ENCODE measurements at places on chromosomes 2 and 18.

- DNase-seq: no peak
Observed at GRCh38 chr2:42794271-42795046, 2.1 kb upstream of the HAAO start.

DNA sequence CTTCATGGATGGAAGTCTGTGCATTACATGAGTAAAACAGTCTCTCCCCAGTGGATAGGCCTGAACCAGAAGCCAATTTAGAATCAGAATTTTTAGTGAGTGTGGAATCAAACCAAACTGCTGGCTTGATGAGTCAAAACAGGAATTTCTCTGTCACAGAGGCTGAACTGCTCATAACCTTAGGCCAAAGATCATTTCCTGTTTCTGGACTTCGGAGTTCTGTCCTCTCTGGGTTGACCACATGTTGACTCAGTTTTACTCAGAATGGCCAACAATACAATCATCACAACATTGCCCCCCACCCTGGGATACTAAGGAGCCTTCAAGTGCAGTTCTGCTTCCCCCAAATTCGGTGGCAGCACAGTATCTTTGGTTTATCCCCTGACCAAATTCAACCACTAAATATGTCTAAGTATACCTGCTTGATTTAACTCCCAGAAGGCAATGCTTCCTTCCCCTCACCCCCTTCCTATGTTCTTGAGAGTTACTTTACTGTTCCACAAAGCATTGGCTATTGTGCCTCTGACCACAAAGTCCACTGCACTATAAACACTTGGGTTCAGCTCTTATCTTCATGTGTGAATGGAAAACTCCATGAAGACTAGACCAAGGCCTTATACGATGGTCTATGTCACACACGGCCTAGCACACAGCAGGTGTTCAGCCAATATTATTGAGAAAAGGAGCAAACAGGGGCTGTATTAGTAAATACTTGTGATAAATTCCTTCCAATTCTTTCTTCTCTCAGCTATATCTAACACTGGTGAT is 67.8 kb downstream of the NXPH2 start:
- no peak for DNase-seq

DNA sequence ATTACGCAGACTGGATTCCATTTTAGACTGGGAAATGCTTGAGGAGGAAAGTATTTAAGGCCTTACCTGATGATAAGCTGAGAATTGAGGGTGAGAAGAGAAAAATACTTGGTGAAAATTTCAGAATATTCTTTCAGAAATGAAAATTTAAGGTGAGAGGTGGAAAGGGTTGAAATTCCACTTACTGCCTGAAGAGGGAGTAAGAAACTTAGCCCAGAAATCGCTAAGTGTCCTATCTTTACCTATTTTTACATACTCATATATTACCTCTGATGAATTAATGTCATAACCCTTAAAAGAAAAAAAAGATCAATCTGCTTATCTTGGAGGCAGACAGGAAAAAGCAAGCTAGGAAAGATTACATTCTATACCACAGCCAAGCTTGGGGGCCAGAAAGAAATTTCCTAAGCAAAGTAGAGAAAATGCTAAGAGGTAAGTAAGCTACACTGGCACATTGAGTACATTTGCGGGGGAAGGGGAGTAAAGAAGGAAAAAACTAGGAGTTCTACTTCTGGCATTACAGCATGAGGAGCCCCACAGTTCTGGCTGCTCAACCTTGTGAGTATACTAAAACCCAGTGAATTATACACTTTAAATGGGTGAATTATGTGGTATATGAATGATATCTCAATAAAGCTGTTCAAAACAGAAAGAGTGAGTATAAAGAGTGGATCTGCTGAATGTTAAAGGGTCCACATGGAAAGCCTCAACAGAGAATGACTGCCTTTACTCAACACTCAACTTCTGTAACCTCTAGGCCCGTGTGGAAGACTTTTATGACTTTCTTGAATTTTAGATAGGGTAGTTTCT is 33.8 kb downstream of the SMC6 start:
- no peak for DNase-seq

GRCh38 chr2:102335871-102336366 is 19.7 kb upstream of the IL18R1 start:
- DNase-seq: no peak

- DNase-seq: peak; percentile 51
Observed at GRCh38 chr2:99648178-99648844, 158.5 kb upstream of the REV1 start.

- DNase-seq: no peak
Observed at GRCh38 chr2:26088038-26088643, 54.3 kb downstream of the RAB10 start.

- no peak for DNase-seq
Observed at GRCh38 chr18:3230401-3231334, 10.9 kb upstream of the MYOM1 start.

GRCh38 chr18:21489919-21490495 is 110.5 kb downstream of the ESCO1 start:
- no peak for DNase-seq

DNA sequence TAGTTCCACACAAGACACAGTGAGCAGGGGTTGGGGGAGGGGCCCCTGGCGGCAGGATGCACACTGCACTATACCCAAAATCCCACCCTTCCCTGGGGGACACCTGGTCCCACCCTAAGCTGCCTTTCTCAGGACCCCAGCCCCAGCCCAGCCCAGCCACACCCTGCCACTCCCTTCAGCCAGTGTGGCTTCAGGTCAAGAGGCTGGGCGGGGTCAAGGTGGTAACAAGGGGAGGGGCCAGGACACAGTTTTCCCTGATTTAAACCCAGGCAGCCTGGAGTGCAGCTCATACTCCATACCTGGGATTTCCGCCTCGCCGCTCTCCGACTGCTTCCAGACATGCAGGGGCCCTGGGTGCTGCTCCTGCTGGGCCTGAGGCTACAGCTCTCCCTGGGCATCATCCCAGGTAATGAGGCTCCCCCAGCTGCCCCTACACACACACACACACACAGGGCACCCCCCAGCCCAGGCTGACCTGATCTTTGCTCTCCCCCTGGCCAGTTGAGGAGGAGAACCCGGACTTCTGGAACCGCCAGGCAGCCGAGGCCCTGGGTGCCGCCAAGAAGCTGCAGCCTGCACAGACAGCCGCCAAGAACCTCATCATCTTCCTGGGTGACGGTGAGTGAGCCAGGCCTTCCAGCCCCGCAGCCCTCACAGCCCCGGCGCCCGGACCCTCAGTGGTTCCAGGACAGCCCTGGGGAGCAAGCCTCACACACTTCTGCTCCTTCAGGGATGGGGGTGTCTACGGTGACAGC is at the start of gene ALPG:
TSS of gene ALPG (plus strand) at position 289 of the 755 bp plus-strand sequence. CDS start at position 340, 51 bp downstream.
- no peak for DNase-seq

GRCh38 chr18:57767259-57768050 is 35.7 kb downstream of the ATP8B1 start:
- DNase-seq: no peak

- no peak for DNase-seq
Observed at GRCh38 chr2:133652398-133652797, 84.1 kb upstream of the NCKAP5 start.

DNA sequence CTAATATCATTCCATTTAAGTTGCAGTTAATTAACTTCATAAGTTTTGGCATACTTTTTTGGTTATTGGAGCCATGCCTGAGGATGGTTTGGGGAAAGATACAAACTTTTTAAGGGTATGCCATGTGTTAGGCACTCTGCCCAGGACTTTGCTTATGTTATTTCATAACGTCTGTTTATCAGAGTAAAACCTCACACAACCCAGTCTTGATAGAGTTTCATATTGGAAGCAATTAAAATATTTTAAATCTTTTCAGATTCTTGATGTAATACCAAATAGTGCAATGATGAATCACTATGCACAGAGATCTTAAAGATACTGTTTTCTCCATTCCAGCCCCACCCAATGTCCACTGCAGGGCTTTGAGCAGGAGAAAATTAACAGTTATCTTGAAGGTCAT is 529.1 kb upstream of the HNMT start:
- no peak for DNase-seq

- no peak for DNase-seq
Observed at GRCh38 chr2:217614096-217614495, 388.7 kb downstream of the TNS1 start.

- no peak for DNase-seq
Observed at GRCh38 chr2:219399716-219400478, 12.2 kb upstream of the DNPEP start.

GRCh38 chr18:79043288-79043687 is 25.9 kb upstream of the ATP9B start:
- DNase-seq: no peak

DNA sequence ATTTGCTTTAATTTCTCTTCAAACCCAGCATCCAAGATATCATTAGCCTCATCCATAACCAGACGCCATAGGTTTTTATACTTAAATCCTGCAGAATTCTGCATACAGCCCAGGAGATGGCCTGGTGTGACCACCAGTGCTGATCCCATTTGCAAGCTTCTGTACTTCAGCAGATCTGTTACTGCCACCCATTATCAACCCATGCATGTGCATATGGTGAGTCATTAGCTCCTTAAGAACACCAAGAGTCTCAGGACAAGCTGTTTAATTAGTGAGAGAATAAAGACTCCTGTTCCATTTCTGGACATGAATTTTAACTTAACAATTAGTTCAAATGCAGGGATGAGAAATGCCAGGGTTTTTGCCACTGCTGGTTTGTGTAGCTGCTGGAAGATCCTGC is 110.7 kb upstream of the TANK start:
- DNase-seq: no peak

DNA sequence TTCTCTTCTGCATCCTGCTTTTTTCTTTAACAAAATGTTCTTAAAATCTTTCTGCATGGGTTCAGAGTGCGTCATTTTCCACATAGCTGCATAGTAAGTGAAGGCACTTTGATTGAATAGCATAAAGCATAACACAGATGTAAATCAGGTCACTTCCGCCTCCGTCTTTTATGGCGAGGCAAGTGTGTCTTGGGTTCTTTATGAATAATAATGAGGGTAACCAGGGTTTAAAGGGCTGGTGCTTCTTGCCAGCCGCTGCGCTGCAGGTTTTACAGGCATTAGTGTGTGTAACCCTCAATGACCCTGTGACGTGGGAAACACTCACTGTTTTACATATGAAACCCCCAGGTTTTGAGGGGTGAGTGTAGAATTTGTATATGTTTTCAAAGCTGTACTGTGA is 164.2 kb downstream of the MYT1L start:
- DNase-seq: no peak

DNA sequence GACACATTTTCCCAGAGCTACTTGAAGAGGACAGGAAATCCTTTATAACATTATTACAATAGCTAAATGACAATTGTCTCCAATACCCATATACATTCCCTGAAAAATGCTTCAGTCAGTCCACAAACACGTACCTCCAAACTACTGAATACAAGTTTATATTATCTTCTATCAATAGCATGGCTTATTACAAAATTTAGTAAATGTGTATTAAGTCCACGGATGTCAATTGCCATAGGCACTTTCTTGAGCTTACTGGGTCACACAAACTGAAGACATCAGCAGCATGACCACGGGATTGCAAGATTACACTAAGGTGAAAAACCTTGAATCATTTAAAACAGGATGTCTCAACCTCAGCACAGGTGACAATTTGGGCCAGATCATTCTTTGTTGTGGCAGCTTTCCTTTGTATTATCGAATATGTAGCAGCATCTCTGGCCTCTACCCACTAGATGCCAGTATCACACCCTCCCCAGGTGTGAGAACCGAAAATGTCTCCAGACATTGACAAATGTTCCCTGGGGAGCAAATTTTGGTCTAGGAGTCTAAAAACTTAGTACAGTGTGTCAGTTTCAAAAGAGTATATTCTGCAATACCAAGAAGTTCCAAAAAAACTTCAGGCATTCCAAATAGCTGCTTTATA is 1.4 kb downstream of the MBD2 start:
- no peak for DNase-seq

DNA sequence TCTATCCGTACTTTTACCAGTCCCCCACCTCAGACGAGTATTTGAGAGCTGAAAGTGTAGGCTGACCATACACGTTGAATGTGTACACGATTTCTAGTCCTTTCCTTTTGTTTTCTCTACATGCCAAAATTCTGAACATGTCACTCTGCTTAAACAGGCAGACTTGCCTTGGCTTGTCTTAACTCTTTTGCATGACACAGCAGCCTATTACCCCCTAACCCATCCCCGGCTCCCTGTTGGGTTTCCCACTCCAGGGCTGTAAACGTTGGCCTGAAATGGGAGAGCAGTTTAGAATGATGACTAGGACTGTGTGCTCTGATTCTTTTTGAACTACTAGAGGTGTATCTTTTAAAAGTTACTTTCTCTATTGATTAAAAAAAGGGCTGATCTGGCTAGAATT is 19.1 kb downstream of the MTCL1 start:
- DNase-seq: no peak

GRCh38 chr2:126808929-126809328 is 89.8 kb upstream of the TEX51 start:
- DNase-seq: no peak

GRCh38 chr2:86807468-86808275 is 17.0 kb upstream of the CD8A start:
- peak; percentile 15 for DNase-seq

DNA sequence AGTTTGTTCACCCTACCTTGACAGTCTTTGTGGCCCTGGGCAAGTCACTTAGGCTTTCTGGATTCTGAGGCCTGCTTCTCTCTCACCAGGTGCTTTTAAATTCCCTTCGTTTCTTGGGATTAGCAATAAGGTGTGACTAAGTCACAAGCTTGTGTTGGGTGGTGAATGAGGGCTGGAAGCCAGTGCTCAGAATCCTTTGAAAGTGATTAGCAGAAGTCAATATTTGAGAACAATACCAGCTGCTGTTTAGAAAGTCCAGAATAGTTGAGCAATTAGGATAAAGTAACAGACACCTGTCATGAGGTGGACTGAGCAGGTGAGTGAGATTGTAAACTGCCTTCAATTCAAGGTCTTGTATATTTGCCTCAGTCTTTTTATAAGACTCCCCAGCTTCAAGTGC is 19.3 kb upstream of the MGAT5 start:
- DNase-seq: no peak

- DNase-seq: no peak
Observed at GRCh38 chr2:215505044-215505786, 69.3 kb upstream of the FN1 start.

GRCh38 chr2:84970210-84970867 is 622 bp upstream of the KCMF1 start:
- DNase-seq: peak; percentile 34

DNA sequence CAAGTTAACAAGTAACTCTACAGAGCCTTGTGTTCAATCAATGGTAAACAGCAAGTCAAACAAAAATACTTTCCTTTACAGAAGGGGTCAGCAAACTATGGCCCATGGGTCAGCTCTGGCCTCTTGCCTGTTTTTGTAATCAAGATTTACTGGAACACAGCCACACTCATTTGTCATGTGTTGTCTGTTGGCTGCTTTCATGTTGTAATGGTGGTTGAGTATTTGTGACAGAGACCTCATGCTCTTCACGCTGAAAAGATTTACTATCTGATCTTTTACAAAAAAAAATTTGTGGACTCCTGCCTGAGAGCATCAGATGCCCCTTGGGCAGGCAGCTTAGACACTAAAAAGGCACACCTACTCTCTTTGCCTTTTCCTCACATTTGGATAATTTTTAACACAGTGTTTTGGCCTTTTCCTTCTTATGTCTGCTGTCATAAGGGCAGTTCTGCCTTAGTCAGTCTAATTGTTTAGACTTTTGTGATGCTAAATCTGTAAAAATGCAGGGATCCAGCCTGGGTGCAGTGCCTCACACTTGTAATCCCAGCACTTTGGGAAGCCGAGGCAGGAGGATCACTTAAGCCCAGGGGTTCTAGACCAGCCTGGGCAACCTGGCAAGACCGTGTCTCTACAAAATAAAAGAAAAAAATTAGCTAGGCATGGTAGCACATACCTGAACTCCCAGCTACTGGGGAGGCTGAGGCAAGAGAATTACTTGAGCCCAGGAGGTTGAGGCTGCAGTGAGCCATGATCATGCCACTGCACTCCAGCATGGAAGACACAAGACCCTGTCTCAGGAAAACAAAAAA is 18.3 kb downstream of the IL1B start:
- DNase-seq: no peak

All from amygdala (tissue), 56 donors.